Stimulated activated CD4-positive, alpha-beta T cell treated with anti-CD3 and anti-CD28 coated beads, Interleukin-1b, Interleukin-23, amount 100 ng/mL, for 1 hour (primary cell): ENCODE measurements at places on chromosomes 5 and 9.

- no peak for DNase-seq
These were observed 211.9 kb upstream of the TRPM3 start for GRCh38 chr9:71333321-71333720.

- DNase-seq, result no peak
These were observed 239.5 kb downstream of the MCTP1 start for GRCh38 chr5:95045181-95045965.

- DNase-seq, result no peak
These were observed 67.4 kb downstream of the LIX1 start for GRCh38 chr5:97074859-97075489.

DNA sequence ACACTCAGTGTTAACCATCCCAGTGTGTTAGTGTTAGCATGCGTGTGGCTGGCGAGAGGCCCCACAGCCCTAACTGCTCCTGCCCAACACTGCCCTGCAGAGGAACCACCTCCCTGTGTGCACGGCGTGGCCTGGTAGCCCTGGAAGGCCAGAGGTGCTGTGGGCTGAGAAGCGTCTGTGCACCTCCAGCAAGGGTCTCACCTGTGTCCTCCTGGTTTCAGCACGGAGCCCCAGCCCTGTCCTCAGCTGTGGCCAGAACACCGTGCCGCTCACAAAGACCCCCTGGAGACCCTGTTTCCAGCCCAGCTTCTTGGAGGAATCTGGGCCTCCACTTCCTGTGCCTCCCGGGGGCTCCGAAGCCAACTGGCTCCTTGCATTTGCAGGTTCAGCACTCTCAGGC, 56.1 kb upstream of the NRARP start:
- no peak for DNase-seq

DNA sequence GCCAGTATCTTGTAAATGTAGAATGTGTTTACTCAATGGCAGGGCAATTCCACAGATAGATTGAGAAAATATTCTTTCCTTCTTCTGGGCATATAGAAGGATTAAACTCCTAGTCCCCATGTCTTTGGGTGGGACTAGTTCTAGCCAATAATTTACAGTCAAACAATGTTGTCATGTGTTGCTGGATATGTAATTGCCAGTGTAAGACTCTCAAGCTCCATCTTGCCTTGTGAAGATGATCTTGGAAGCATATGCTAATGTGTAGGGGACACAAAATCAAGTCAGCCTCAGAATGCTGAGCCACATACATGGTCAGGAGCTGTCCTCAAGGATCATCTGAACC, 386.9 kb downstream of the CETN3 start:
- no peak for DNase-seq

GRCh38 chr5:56494300-56494731, 261.2 kb upstream of the ANKRD55 start:
- no peak for DNase-seq

DNA sequence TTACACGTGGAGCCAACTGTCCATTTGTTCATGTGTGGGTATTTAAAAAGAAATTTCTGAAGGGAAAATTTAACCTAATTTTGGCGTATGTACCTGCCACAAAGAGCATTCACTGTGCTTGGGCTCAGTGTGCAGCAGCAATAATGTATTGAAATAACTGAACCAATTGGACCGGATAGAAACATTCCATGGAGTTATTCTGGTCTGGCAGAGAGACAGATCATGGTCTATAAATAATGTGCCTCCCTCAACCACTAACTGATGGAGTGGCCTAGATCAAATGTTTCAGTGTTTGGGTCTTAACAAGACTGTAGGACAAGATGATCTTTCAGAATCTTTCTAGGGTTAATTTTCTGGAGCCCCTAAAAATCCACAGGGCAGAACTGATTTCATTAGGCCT, 469.7 kb downstream of the PRELID2 start:
- DNase-seq, result no peak

GRCh38 chr5:168401880-168402279, 84.4 kb upstream of the RARS1 start:
- DNase-seq, result no peak

DNA sequence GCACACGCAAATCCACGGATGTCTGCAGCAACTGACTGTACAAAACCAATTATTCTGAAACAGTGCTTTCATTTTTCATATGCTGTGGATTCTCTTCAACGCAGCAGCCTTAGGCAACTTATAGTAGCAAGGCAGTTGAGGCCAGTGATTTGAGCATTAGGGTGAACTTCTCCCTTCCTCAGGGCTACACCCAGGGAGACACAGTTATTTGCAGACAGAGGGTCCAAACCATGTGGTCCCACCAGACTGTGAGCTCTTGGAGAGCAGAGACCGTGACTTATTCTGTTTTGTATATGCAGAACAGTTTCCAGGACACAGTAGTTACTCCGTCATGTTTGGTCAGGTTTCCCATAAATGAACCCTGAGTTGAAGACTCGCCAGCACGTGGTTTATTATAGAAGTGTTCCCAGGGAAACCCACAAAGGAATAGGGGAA, 19.0 kb upstream of the WHRN start:
- no peak for DNase-seq

GRCh38 chr5:149887622-149888183, 56.9 kb downstream of the PDE6A start:
- no peak for DNase-seq

- DNase-seq, result no peak
These were observed 347.4 kb downstream of the DRD1 start for GRCh38 chr5:175096469-175097165.

GRCh38 chr5:43592363-43592762, 10.6 kb upstream of the NNT start:
- DNase-seq, result no peak

GRCh38 chr5:83740741-83741140, 20.1 kb upstream of the HAPLN1 start:
- no peak for DNase-seq

GRCh38 chr5:40052808-40053207, 626.9 kb upstream of the PTGER4 start:
- DNase-seq, result no peak

GRCh38 chr9:137762414-137763061, 115.0 kb upstream of the CACNA1B start:
- DNase-seq, result no peak

- DNase-seq, result no peak
These were observed 17.1 kb downstream of the GKAP1 start for GRCh38 chr9:83800236-83801033.

GRCh38 chr5:33696411-33696810, 195.4 kb downstream of the ADAMTS12 start:
- DNase-seq, result no peak

DNA sequence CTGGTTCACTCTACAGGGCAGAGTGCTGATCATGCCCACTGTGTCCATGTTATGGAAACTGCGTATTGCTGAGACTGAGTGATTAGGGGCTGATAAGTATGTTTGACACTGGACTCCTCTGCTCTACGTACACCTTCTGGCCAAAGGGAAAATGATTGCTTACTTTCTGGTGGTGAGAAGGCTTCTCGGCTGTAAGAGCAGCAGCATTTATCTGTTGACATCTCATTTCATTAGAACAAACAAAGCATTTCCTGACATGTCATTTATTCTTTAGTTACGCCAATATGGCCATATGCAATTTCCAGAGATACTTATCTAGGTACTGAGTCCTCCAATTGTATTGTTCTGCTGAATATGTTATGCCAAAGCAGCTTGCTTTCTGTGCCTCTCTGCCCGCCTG, 5.6 kb downstream of the FAXDC2 start:
- DNase-seq, result no peak

DNA sequence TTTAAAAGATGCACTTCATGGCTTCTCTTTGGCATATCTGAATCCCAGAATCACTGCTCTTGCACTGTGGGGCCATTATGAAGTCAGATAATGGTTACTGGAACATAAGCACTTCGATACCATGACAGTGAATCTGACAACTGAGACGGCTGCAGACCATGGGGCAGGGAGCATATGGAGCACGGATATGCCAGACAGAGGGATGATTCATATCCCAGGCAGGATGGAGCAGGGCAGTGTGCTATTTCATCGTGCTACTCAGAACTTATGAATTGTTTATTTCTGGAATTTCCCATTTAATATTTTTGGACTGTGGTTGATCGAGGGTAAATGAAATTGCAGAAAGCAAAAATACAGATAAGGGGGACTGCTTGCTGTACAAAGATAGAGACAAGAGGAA, 145.0 kb downstream of the EGFLAM start:
- no peak for DNase-seq

DNA sequence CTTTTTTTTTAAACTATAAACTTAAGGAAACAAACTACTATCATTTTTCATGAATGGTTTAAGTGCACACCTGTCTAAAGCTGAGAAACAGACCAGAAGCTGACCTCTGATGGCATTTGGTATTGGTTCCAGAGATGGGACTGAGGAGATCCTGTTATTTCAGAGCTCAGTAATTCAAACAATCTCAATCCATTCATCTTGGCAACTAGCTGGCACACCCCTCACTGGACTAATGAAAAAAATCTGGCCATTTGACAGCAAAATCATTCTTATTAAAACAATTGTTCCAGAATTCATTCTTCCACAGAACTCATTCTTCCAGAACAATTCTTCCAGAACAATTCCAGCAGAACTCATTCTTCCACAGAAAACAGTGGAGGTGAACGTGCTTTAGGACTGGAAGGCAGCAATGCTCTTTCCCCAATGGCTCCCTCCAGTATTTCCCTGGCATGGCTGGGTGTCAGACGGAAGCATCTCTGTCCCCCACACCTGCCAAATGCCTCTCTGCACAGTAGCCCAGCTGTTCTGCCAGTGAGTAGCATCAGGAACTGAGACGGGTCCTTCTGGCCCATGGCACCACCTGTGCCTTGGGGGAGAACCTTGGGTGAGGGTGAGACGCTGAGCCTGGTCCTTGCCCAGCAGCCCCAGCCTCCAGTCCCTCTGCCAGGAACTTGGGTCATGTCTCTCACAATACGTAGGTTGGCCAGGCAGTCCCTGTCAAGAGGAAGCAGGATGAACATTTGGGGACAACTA, 87.5 kb upstream of the EQTN start:
- no peak for DNase-seq

DNA sequence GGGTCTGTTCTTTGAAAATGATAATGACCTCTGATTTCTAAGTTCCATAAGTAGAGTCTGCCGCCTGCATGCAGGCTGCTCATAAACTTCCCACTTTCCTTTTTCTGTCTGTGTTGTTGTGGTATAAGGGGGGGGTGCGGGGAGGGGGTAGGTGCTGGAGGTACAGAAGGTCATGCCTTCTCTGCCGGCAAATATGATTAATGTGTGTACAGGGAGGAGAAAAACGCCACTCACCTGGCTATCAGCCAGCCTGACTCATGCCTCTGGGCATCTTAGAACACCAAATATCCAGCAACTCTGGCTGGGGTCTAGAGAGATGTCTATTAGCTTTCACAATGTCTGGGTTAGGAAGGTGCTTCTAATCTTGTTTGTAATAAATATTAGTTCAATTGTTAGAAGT, 128.3 kb downstream of the EFNA5 start:
- no peak for DNase-seq

GRCh38 chr9:121222524-121223171, 21.0 kb upstream of the RAB14 start:
- no peak for DNase-seq

- DNase-seq, result no peak
These were observed 133.3 kb upstream of the RAD23B start for GRCh38 chr9:107149756-107150155.

- DNase-seq, result no peak
These were observed 75.2 kb upstream of the SMARCA2 start for GRCh38 chr9:1939926-1940368.

- no peak for DNase-seq
These were observed 3.1 kb downstream of the C5orf63 start for GRCh38 chr5:127070243-127070642.

DNA sequence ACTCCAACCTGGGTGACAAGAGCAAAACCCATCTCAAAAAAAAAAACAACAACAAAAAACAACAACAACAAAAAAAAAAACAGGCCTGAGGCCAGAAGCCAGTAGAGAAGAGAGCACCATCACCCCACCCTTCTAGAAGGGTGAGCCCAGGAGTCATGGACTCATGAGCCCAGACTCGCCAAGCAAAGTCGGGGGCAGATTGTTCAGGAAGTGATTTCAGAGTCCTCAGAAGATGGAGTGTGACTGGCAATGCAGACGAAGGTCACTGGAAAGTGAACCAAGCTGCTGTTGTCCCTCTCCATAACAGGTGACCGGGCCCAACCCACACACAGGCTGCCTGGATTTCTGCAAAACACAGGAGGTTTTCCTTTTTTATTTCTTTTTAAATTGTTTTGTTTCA, 9.0 kb upstream of the WDR38 start:
- no peak for DNase-seq

DNA sequence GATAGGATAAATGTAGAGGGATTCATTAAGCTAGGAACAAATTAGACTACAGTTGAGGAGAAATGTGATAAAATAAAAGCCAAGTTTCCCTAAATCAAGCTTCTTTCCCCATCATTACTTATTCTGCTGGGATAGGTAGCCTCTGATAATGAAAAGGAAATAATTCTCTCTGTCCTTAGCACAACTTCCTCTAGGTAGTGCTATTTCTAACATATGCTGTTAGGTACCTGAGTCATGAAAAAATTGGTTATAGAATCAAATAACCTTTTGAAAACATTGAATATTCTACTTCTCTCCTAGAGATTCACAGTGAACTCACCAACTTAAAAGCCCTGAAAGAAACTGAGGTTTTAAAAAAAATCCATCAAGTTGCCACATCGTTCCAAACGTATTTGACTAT, 1793.1 kb downstream of the EFNA5 start:
- no peak for DNase-seq

DNA sequence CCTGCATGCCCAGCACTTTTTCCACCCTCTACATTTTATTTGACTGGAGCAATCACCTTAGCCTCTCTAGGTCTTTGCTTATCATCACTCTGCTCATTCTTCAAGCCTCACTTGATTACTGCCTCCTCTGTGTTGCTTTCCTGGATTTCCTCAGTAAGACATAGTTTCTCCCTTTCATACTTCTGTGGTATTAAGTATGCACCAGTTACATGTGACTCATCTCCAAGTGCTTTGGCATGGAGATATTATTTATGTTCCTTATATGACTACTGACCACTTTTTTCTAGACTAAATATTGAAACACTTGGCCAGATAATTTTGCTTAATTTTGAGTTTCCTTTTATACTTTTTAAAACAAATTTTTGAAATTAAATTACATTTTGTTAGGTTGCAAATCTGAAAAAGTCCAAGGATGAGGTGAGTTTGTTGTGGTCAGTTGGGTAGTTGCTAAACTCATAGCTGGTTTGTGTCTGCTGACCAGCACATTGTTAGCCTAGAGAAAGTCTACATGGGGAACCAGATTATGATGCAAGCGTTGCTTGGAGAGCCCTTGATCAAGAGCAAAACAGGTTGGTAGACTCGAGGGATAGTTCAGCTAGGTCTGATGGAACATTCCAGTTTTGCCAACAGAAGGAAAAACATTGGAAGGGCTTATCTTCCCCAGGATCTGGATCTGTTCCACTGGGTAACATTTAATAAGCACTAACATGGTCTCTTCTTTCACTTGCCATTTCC, 140.2 kb downstream of the TMC1 start:
- DNase-seq, result no peak

DNA sequence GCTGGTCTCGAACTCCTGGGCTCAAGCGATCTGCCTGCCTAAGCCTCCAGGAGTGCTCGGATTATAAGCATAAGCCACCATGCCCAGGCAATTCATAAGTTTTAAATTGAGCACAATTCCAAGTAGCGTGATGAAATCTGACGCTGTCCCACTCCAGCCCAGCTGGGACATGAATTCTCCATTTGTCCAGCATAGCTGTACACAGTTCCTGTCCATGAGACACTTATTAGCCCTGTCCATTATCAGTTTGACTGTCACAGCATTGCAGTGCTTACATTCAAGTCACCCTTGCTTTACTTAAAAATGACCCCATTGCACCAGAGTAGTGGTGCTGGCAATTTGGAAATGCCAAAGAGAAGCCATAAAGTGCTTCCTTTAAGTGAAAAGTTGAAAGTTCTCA, 7.6 kb upstream of the SLC30A5 start:
- no peak for DNase-seq
